ENCODE measurements at places on chromosomes 5 and 9. TPM values are rescaled to one million over a fixed set of nuclear protein-coding genes. Genes with fewer than 3 reads are reported as not detected.
A peak's percentile ranks its signal among the peaks of the same experiment; 100 is the strongest.

GRCh38 chr5:137141779-137142178 lies 357.3 kb downstream of the SPOCK1 start:
- no peak for DNase-seq

DNA sequence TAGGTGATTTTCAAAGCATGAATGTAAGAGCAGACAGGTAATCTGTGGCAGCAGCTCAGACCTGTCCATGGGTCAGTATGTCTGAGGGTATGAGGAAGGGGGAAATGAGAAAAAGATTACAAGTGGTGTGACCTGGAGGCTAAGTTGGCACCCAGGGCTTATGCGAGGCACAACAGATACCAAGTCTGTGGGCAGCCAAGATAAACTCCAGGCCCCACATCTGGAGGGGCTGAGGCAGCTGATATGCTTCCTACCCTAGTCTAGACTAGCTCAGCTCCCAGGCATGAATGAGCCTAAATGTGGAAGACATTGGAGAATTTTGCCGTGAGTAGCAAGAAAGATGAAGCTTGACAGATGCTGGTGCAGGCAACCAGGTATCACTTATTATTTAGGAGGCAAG lies 151.7 kb downstream of the PIK3R1 start:
- DNase-seq, result no peak

LRRC19 gene
- polyA plus RNA-seq, result not detected

ANKRD18B gene
- not detected for polyA plus RNA-seq

DNA sequence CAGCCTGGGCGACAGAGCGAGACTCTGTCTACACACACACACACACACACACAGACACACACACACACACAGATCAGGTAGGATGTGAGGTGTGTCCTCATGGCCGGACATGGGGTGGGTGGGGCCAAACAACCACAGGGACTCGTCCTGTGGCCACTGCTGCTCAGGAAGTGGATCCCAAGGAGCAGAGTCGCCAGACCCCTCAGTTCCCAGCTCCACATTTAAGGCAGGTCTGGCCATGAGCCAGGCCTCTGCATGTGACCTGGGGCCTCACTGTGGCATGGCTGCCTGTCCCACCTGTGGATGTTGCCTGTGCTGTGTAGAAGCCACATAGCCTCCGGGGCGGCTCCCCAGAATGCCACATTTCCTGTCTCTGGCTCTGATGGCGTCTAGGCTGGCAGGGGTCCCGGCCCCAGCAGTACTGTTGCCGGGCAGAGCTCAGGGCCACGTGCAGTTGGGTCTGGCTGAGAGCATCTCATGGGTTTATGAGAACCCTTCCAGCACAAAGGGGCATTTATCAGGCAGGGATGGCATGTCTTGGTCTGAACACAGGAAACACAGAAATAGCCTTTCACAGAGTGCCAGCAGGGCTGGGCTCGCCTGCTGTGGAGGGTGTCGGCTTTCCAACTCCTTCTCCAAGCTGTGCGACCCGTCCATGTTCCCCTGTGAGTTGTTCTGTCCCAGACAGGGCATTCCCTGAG lies 9.9 kb upstream of the NINJ1 start:
- peak; percentile 78 for DNase-seq

TNFSF8 gene
- 108 TPM for polyA plus RNA-seq

- DNase-seq, result no peak
These were observed 24.3 kb downstream of the LHX3 start for GRCh38 chr9:136180586-136180985.

DNA sequence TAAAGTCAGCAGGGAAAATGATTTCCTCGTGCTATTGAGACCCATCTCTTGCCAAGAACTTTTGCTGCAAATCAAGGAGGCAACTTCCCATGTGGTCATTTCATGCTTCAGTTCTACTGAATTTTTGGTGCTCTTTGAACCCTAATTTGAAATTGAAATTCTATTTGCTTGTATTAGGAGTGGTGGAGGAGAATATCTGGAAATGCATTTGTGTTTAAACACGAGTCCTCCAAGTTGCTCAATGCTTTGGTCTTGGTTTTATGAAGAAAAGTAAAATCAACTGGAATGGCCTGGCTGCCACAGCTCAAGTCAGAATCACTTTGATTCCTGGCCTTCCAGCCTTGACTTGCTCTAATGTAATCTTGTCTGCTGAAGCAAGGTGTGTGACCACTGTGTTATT lies 613.2 kb downstream of the TLE1 start:
- no peak for DNase-seq

DNA sequence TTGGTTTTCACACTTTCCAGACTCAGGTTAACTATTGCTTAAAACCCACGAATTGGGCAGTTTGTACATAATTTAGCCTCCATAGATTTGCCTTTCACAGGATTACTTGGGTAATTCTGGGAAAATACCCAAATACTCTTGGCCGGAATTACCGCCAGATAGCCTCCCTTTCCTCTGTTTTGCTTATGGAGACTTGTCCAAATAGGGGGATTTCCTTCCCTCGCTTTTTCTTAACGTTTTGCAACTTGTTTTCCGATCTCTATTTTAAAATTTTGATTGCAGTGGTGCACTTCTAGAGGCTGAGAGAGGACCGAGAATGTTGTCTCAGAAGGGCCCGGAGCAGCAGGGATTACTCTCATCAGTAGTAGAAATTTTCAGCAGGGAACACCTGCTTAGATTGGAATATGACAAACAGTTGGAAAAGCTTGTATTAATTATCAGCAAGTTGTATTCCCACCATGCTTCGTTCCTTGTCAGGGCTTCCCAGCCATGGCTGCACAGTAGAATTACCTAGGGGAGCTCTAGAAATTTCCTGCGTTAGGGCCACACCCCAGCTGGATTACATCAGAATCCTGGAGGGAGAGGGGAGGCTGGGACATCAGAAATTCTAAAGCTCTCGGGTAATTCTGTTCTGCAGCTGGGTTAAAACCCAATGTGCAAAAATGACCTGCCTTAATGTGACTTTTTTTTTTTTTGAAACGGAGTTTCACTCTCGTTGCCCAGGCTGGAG lies 329.1 kb downstream of the SH3GL2 start:
- no peak for DNase-seq

CD14 gene
- polyA plus RNA-seq, result 3.2 TPM
